ENCODE measurements at places on chromosomes 2 and 18.

- no peak for DNase-seq
Observed at GRCh38 chr18:25348386-25349130, 3.4 kb downstream of the ZNF521 start.

GRCh38 chr2:5748946-5749345 is 56.8 kb downstream of the SOX11 start:
- DNase-seq = no peak

DNA sequence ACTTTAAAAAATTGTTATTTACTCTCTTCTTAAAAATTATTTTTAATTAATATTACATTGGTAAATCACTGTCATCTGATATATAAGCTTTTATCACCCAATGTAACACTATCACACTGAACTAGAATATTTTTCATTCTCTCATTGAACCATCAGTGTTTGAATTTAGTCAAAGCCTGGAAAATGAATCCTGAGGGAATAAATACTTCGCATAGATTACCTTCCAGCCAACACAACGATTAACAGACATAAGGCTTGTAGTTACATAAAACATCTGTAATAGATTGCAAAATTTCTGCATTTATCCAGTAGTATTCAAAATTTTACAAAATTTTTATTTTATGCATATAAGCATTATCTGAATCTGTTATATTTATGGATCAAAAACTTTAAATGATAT is 314.9 kb downstream of the ERBB4 start:
- no peak for DNase-seq

GRCh38 chr2:64014628-64015027 is 4.6 kb downstream of the VPS54 start:
- no peak for DNase-seq

DNA sequence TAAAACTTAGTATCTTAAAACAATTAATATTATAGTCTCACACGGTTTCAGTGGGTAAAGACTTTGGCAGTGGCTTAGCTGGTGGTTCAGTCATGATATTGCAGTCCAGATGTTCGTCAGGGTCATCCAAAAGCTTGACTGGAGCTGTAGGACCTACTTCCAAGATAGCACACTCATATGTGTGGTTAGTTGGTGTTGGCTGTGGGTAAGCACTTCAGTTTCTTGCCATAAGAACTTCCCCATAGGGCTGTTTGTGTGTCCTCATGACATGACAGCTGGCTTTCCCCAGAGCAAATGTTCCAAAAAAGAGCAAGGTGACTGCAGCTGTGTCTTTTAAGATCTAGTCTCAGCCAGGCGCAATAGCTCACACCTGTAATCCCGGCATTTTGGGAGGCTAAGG is 48.5 kb upstream of the EPC2 start:
- no peak for DNase-seq

GRCh38 chr2:218405086-218405745 is 5.5 kb downstream of the CTDSP1 start:
- no peak for DNase-seq

- no peak for DNase-seq
Observed at GRCh38 chr18:58682429-58683069, 11.3 kb downstream of the MALT1 start.

GRCh38 chr18:3305933-3306332 is 44.0 kb downstream of the MYL12B start:
- no peak for DNase-seq

DNA sequence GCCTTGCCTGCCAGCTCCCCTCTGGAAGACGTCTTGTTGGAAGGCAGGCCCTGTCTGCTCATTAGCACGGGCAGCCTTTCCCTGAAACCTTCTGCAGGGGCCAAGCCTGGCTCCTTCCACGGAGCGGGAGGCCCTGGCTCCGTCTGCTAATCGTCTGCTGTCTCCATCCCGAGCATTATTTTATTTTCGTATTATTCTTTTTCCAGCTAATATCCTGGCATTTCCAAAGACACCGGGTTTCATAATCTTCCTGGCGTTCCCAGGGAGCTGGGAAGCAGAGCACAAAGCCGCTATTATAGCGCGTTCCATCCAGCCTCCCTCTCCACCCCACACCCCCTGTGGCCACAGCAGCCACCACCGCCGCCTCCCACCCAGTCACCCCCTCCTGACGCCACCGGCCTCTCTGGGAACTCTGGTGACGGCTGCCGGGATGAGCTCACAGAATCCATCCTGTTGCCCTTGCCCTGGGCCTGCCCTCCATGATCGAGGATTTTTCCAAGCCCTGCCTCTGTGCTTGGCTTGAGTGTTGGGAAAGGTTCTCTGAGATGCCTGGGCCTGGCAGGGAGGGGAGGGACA is 125.5 kb downstream of the DYSF start:
- DNase-seq = no peak

- DNase-seq = no peak
Observed at GRCh38 chr2:26179446-26179913, 6.6 kb downstream of the GAREM2 start.

DNA sequence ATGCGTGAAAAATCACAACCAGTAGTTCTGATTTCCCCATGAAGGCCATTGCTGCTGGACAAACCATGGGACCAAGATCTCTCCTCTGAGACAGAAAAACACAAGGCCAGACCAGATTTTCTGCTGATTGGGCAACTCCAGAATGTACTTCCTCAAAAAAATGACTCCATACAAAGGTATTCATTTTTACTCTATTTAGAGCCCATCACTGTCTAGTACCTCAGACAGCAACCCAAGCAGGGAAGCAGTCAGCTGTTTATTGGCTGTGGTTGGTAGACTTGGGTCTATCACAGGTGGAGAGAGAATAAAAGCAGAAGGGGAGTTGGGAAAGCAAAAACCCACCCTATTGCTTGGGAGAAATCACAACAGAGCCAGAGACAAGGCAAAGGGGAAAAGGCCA is 219.9 kb downstream of the PIK3C3 start:
- DNase-seq = no peak

DNA sequence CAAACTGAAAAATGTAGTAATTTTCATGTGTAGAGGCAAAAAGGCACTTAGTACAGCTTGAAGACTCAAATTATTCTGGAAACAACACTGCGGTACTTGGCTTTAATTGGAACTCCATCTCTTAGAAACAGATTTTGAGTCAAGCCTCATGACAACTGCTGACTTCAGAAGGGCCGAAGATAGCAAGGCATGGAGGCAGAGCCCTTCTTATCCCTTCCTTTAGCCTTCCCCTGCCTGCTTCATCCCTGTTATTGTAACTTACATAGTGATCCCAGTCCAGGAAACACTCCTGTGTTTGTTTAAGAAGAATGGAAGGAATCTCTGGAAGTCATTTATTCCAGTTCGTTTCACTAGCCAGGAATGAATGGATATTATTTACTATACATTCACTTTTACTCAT is 110.9 kb upstream of the FAM98A start:
- DNase-seq = no peak

DNA sequence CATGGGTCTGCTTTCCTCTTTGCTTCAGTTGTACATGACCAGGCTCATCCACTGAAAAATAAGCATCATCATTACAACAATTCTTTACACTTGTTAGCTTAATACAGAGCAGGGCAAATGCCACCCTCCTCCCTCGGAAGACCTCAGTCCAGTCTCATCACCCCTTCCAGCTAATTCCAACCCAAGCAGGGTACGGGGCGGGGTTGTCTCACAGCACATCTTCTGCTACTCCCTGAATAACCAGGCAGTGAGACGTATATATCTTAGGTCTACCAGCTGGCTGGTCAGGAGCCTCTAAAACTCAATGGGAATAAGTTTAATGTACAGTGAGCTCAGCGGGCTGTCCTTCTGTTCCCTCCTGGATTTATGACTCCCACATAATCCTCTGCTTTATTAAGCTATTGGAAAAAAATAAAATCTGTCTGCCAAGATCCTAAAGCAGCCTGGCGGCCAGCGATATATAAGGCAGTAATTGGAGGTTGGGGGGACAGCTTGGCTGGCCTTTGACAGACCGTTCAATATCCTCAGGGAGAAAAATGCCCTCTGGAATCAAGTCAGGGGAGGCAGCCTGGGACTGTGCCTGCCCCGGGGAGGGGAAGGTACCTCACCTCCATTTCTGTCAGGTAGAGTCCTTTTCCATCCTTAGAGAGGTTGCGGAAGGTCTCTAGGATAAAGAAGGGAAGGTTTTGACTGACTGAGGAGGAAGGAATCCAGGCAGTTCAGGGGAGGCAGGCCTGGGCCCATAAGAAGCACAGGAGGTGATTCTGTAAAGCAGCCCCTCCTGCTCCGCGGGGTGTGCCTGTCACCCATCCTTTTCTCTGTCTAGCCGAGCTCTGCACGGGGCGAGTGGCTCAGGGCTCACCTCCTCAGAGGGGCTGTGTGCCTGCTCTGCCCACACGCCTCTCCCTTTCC is 76.3 kb downstream of the CAPN13 start:
- DNase-seq = no peak

GRCh38 chr2:128057334-128057733 is 29.5 kb upstream of the SAP130 start:
- no peak for DNase-seq

DNA sequence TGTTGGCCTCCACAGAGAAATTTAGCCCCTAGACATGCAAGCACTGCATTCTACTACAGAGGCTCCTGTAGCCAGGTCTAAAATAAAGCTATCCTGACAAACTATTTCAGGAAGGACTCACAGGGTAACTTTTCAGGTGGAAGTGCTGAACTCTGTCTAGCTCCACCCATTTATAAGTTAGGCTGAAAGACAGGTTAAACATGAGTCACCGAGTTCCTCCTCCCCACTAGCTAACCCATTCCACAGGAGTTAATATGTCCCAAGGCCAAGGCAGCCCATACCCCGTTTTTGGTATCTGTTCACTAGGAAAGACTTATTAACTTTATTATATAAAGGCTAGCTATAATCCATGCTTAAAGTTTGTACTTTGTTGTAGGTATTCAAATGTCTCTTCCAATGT is 3.5 kb downstream of the CWC22 start:
- DNase-seq = no peak

- DNase-seq = no peak
Observed at GRCh38 chr2:56099963-56100362, 83.8 kb upstream of the CCDC85A start.
